Activated CD4-positive, alpha-beta T cell treated with anti-CD3 and anti-CD28 coated beads for 1 hour (primary cell): ENCODE measurements at places on chromosomes 16 and 17.
A peak's percentile ranks its signal among the peaks of the same experiment; 100 is the strongest.

DNA sequence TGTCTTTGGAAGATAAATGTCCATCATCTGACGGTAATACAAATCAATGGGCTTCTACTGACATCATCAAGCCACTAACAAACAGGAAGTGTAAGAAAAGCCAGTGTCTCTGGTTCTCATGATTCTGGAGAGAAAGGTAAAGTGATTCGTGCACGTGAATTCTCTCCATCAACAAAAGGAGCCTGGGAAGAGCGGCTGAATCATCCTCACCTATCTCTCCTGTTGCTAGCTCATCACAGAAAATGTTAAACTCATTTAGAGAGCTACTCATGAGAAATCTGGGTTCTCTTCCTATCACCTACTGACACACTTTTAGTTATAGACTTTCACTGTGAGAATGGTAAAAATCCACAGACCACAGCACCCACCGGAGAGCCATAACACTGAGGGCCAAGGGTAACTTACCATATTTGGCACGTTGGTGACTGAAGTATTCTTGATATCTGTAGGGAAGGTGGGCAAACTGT, 70.3 kb downstream of the CREBBP start:
- DNase-seq = no peak

DNA sequence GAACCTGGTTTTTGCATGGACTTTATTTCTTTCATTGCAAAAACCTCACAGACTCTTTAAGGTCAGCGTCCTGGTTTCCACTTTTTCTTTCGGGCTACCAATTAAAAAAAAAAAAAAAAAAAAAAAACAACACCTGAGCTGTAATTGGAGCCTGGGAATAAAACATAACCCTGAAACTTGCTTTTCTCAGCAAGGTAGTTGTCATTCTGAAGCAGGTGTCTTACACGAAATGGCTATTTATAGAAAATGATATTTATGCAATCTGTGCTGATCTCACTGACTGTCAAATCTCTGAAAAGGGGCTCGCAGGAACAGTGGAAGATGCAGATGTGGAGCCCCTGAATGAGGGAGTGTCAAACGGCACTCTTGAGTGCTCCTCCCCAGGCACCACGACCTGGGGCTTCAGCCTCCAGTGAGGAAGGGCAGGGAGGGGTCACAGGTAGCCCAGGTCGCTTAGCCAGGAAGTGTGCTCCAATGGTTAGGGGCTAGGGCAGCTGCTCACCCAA, 10.4 kb upstream of the COTL1 start:
- no peak for DNase-seq

DNA sequence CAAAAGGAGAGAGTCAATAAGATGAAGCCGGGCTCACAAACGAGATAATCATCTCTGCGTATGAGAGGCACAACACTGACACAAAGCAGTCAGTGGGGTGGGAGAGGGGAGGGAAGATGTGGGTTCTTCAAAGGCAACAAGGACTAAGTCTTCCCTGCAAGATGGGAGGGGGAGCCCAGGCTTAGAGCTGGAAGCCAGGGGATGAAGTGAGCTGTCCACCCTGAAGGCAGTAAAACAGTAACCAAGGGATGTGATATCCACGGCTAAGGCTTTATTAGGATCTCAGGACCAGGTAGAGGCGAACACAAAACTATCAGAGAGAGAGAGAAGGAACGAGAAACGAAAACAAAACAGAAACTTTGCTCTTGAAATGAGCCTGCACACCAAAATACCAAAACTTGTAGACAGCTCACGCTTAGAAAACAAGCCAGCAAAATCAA, 115.9 kb downstream of the DYNLRB2 start:
- peak; percentile 20 for DNase-seq

GRCh38 chr16:706189-707061, 824 bp upstream of the FBXL16 start:
- DNase-seq = no peak

- DNase-seq = no peak
Observed at GRCh38 chr16:9518051-9518450, 426.6 kb downstream of the HAPSTR1 start.
